ENCODE measurements at places on chromosomes 2 and 18. TPM values are rescaled to one million over a fixed set of nuclear protein-coding genes. Genes with fewer than 3 reads are reported as not detected.
A peak's percentile ranks its signal among the peaks of the same experiment; 100 is the strongest.

The PARD6G gene
- 1.5 TPM for total RNA-seq

DNA sequence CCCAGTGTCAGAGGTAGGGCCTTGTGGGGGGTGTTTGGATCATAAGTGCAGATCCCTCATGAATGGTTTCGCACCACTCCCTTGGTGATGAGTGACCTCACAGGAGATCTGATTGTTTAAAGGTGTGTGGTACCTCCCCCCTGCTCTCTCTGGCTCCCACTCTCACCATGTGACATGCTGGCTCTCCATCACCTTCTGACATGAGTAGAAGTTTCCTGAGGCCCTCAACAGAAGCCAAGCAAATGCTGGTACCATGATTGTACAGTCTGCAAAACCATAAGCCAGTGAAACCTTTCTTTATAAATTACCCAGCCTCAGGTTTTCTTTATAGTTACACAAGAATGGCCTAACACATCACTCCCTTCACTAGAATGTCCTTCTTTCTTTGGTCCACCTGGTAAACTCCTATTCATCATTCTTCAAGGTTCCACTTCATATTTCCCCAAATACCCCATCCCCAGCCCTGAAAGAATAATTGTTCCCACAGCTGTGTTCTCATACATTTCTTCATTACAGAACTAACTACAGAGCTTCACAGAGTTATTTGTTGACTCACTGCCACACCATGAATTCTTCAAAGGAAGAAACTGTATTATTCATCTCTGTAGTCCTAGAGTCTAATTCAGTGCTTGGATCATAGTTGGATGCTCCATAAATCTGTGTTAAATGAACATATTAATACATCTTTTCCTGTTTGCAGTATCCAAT, 81.2 kb upstream of the STK17B start:
- DNase-seq, result peak; percentile 41

GRCh38 chr2:168159754-168160585, 87.4 kb downstream of the STK39 start:
- peak; percentile 54 for DNase-seq

- no peak for DNase-seq
These were observed 98.5 kb downstream of the AFF3 start for GRCh38 chr2:100043891-100044255.

Measured in renal cortical epithelial cell (primary cell).